Common myeloid progenitor, CD34-positive (primary cell): ENCODE measurements at places on chromosomes 12 and 14.

- DNase-seq, result no peak
These were observed 78.8 kb upstream of the EVL start for GRCh38 chr14:99986396-99986795.

GRCh38 chr12:116736962-116737773 lies 701 bp downstream of the SPRING1 start:
- DNase-seq, result no peak

GRCh38 chr14:102516531-102517391 lies 7.2 kb upstream of the ANKRD9 start:
- peak; percentile 57 for DNase-seq

- DNase-seq, result no peak
These were observed 53.5 kb downstream of the DGLUCY start for GRCh38 chr14:91167380-91167770.

- no peak for DNase-seq
These were observed 1.7 kb upstream of the NRIP2 start for GRCh38 chr12:2836574-2836973.
